ENCODE measurements at places on chromosomes 4 and X.

- no peak for DNase-seq
These were observed 33.3 kb downstream of the CASK start for GRCh38 chrX:41890026-41890423.

DNA sequence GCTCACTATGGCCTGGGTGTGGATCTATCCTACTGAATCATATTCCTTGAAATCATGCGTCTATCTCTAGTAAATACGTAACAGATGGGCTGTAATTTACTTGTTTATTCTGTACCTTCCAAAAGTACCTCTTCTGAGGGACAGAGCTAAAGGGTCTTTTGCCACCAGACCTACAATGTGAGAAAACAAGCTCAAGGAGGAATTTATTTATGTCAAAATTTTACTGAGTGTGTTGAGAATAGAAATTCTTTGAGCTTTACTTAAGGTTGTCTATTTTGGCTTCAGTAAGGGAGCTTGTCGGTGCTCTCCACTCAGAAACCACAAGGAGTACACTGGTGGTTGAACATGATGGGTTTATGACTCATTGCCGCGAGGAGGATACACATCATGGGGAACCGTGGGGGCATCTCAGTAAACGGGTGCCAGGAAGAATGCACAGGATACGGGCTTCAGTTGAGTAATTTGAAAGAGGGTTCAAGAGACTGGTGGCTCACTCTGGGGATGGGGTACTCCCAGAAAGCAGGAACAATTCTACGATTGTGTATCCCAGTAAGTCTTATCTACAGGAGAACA is 3.0 kb downstream of the ANK2 start:
- DNase-seq, result no peak

GRCh38 chrX:26909728-26910127 is 553.4 kb downstream of the PPP4R3C start:
- DNase-seq, result no peak

GRCh38 chr4:175935016-175935661 is 123.1 kb upstream of the GPM6A start:
- DNase-seq, result no peak

DNA sequence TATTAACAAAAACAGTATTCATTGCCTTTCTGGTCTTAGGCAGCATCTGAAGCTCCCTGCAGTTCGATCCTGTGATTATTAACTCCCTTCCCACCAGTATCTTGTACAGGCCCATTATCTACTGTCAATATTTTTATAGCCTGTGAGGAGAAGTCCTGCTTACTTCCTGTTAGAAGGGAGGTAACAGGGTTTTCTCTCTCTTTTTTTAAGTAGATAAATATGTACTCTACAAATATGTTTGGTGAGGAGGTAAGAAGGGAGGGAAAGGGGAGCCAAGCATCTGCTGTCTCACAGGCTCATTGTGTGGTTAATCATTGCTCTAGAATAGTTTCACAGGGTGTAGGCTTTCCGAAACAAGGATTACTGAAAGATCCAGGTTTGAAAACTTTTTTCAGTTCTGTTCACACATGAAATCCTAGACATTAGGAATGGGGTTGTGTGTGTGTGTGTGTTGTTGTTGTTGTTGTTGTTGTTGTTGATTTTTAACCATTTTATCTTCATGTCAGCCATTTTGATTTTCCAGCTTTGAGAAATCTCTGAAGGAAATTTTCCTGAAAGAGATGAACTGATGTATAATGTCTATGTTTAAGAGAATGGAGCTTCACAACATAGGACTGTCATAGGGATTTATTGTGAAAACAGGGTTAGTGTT is 14.2 kb downstream of the ATOH1 start:
- no peak for DNase-seq

GRCh38 chrX:38375891-38376290 is 23.5 kb downstream of the OTC start:
- no peak for DNase-seq

GRCh38 chr4:24557026-24558025 is 27.0 kb downstream of the DHX15 start:
- DNase-seq, result no peak

DNA sequence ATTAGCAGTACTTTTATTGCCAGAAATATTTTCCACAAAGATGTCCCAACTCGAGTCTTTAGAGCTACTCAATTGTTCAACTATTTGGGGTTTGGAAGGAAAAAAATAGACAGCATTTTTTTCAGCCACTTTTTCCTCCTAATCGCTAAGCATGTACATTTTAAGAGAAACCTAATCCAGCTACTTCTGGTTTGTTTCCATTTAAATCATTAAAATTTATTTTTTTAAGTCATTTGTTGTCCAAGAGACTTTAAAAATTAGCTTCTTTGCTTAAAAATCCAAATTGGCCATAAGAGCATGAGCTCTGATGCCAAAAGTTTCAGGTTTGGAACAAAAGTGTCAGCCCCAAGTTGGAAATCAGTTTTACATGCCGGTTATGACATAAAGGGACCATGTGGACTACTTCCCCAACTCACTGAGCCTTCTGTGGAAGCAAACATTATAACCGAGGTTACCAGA is 186.3 kb upstream of the INTU start:
- no peak for DNase-seq

DNA sequence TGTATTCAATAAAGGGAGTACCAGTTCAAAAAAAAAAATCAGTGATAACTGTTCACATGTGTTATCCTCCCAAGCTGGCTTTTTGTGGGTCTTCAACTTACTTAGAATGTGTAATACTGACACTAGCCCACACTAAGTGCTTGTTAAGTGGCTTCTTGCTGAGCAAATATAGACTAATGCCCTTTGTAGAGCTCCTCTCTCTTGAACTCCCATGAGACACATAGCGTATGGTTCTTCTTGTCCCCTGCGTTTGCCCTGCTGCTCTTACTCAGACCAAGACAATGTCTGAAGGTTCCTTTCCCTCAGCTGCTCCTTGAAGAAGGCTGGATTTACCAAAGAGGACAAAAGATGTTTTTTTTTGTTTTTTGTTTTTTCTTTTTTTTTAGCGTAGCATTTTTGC is 110.9 kb downstream of the FRAS1 start:
- no peak for DNase-seq

DNA sequence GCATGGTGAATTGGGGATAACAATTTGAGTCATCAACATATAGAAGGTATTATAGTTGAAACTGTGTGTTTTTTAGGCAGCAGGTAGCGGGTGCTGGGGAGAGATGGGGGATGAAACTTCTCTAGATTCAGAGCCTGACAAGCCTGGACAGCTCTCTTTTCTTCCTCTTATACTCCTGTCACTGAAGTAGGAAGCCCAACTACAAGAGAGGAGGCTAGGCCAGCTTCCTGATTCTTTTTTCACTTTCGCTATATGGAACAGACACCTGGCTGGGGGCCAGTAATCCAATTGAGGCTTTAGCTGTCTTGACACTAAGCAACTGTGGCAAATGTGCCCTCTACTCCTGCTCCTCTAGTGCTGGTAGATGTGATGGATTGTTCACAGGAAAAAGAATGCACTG is 69.2 kb downstream of the PHKA1 start:
- no peak for DNase-seq

- no peak for DNase-seq
These were observed 71.5 kb downstream of the SLC16A2 start for GRCh38 chrX:74492720-74493201.
